ENCODE measurements at places on chromosomes 5 and 9. TPM values are rescaled to one million over a fixed set of nuclear protein-coding genes. Genes with fewer than 3 reads are reported as not detected.

ANKRD34B gene
- not detected for total RNA-seq

CARD9 gene
- 3.0 TPM for total RNA-seq

IFNK gene
- total RNA-seq = not detected

KIAA0825 gene
- 11.5 TPM for total RNA-seq

BSPRY gene
- total RNA-seq = 1.6 TPM

CCL21 gene
- total RNA-seq = 11.6 TPM

CTNND2 gene
- total RNA-seq = 1.3 TPM

FGF10 gene
- total RNA-seq = 0.26 TPM

PDLIM4 gene
- total RNA-seq = 3.1 TPM

PRRX2 gene
- total RNA-seq = 5.6 TPM

ZNF883 gene
- total RNA-seq = 0.81 TPM

CNTNAP3 gene
- 2.0 TPM for total RNA-seq

NTRK2 gene
- total RNA-seq = 0.98 TPM

PCDHB3 gene
- total RNA-seq = 0.35 TPM

LURAP1L gene
- total RNA-seq = 10.3 TPM

NUTM2F gene
- total RNA-seq = not detected

MARCHF11 gene
- not detected for total RNA-seq

TOPORS gene
- 15.3 TPM for total RNA-seq

CAVIN4 gene
- total RNA-seq = 0.72 TPM

SPINK1 gene
- not detected for total RNA-seq

PRLR gene
- total RNA-seq = 145 TPM

PDZD2 gene
- 9.1 TPM for total RNA-seq

SLC34A1 gene
- total RNA-seq = not detected

CAMK2A gene
- 0.23 TPM for total RNA-seq

BRD9 gene
- 28.9 TPM for total RNA-seq

IL31RA gene
- total RNA-seq = not detected

FAM151B gene
- 4.5 TPM for total RNA-seq

TMEFF1 gene
- total RNA-seq = not detected

TAF11L5 gene
- not detected for total RNA-seq

HAPLN1 gene
- not detected for total RNA-seq

CCDC171 gene
- 4.9 TPM for total RNA-seq

OSMR gene
- 97.6 TPM for total RNA-seq

PCDHA4 gene
- 0.96 TPM for total RNA-seq

IFNB1 gene
- total RNA-seq = not detected

CDO1 gene
- 20.5 TPM for total RNA-seq
